ENCODE measurements at places on chromosomes 2 and 18.

DNA sequence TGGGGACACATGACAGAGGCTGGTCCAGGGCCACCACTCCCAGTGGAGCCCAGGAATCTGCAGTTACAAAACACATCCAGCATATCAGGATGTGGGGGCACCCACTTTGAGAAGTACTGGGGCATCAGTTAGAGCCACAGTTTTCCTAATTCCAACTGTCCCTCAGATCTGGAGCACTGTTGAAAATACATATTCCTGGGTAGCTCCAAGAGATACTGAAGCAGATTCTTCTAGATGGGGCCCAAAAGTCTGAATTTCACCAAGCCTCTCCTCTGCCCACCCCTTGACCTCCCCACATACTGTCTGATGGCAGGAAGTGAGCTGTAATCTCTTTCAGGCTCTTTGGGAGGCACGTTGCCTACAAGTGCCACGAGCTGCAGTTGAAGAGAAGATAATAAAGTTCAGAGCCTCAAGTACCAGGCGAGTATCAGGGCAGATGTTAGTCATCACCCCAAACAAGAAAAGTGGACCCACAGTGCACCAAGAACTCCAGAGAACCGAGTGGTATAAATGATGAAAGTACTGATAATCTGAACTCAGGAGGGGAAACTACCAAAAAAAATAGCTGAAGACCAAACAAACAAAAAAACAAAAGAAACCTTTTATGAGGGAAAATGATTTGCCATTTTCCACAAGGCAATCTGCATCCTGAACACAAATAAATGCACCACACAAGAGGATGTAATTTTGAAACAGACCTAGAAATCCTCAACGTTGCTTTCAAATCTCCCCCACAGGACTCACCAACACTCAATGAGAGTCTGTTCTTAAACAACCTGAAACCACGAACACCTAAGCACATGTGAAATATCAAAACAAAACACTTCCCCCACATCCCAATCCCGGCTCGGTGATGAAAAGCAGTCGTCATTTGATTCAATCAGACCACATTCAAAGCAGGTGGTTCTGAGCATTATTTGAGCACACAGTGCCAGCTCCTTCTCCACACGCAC, 98.7 kb downstream of the TCF4 start:
- DNase-seq = no peak

GRCh38 chr2:128797092-128797491, 478.4 kb upstream of the HS6ST1 start:
- no peak for DNase-seq

GRCh38 chr2:239684271-239684810, 283.5 kb upstream of the HDAC4 start:
- DNase-seq = no peak

- DNase-seq = no peak
These were observed 53.4 kb downstream of the LPIN1 start for GRCh38 chr2:11799826-11800225.

DNA sequence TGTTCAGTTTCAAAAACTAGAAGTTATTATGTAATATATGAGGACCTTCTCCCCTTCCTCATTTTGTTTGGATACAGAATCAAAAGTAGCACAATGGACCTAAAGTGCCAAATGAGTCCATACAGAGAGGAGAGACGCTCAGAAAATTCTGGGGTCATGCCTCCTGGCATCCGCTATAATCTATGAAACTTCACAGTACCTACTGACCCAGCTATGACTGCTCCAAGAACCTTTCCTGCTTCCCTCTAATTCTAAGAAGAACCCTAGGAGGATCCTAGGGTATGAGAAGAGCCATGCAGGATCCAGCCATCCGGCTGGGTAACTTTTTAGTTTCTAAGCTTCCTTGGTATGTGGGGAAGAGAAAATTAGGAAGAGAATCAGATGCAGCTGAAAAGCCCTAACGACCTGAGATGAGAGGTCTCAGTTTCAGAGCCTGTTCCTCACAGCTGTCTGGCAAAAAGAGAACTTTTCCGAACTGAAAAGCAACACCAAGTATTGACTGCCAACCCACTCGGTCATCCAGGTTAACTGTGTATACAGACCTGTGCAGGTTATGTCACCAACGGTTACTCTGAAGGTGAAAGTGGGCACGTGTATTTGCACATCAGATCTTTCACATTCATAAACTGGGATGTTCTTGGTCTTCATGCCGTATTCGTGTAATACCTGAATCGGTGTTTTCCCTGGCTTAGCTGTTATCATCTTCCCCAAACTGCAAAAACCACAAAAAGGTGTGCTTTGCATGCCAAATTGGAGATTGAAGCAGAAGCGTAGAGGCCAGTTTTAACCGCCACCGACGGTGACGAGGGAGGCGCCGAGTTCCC, 1.1 kb downstream of the PRKRA start:
- DNase-seq = no peak

DNA sequence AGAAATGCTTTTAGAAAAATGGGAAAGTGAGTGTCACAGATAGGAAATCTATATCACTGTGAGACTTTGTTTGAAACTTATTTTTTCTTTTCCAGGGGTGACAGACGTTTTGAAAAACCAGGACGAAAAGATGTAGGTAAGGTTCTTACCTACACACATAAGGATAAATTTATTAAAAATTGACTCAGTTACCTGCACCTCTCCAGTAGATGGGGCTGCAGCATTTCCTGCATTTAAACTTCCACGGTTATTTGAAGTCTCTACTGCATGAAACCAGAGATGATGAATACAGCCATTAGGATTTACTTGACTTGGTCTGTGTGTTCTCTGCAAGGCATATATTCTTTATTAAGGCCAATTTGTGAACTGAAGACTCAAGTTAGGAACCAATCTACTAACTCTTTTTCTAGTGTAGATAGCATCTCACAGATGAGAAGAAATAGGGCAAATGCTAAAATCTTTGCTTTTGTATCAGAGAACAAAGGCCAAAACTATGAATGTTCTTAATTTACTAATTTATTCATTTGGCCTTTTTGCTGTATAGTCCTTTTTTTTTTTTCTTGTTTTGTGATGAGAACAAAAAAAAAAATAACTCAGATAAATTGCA, 15.0 kb downstream of the KCNJ13 start:
- DNase-seq = no peak

GRCh38 chr2:200081236-200081635, 125.9 kb downstream of the MAIP1 start:
- no peak for DNase-seq

- DNase-seq = no peak
These were observed 670.1 kb upstream of the SOX11 start for GRCh38 chr2:5022061-5022460.

GRCh38 chr18:57951999-57952774, 91.8 kb upstream of the NEDD4L start:
- no peak for DNase-seq

DNA sequence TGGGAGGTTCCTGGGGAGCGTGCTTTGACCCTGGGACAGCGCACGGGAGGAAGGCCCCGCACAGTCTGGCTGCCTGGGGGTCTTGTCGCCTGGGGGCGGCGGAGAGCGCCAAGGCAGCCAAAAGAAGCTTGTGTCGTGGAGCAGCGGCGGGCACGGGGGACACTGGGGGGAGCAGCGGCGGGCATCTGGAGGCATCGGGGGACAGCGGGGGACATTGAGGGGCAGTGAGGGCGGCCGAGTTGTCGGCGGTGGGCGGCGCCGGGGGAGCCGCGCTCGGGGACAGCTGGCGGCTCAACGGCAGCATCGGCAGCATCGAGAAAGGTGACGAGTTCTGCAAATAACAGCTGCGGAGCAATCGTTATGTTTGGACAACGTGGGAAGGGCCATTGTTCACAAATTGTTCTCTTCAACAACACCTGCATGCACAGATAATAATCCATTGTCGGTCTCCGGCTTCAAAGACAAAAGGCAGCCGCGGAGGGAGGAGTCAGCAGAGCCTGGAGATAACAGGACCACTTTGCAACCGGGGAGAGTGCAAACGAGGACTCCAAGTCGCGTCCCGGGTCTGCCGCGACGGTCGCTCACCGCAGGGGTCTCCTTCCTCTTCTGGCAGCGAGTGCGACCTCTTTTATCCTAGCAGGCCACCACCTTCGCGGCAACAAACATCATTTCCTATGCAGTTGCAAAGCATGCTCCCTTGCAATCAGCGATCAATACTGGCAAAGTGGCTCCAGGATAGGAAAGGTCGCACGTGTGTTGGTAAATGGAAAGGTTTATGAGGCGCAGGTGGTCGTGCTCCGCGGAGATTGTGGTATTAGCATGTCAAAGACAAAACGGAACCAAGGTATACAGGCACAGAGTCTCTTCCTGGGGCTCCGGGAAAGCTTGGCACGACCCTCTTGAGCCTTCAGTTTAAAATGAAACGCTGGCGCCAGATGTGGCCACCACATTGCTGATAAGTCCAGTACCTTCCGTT, 132.3 kb upstream of the DLX2 start:
- no peak for DNase-seq

DNA sequence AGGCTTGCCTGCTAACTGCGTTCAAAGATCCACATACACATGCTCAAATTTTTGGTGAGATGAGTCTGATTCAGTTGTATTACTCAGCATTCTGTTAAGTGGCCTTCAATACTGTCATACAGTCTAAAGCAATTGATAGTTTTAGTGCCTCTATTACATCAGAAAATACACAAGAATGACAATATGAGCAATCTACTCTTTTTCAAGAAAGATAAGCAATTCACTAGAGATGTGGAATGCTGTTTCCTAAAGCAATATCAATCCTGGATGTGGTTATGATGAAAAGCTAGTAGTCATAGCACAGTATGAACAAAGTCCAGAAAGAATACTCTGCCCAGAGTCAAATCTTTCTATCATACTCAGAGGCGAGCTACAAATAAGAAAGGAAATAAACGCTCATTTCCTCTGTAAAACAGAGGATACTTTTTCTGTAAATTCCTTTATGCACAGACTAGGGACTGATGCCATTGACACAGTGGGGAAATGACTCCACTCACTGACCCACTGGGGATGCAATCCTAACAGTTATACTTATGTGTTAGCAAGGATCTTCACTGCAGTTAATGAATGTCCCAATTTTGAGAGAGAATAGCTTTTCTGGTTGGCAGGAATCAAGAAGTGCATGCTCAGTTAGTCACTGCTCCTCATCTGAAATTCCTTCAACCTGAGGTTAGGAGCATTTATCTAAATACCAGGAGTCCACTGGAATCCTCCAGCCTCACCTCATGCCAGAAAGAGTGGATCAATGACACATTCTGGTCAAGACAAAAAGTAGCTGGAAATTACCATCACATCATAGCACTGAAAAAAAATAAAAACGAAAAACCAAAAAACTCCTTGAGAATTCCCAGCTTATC, 83.3 kb downstream of the PDE11A start:
- no peak for DNase-seq

DNA sequence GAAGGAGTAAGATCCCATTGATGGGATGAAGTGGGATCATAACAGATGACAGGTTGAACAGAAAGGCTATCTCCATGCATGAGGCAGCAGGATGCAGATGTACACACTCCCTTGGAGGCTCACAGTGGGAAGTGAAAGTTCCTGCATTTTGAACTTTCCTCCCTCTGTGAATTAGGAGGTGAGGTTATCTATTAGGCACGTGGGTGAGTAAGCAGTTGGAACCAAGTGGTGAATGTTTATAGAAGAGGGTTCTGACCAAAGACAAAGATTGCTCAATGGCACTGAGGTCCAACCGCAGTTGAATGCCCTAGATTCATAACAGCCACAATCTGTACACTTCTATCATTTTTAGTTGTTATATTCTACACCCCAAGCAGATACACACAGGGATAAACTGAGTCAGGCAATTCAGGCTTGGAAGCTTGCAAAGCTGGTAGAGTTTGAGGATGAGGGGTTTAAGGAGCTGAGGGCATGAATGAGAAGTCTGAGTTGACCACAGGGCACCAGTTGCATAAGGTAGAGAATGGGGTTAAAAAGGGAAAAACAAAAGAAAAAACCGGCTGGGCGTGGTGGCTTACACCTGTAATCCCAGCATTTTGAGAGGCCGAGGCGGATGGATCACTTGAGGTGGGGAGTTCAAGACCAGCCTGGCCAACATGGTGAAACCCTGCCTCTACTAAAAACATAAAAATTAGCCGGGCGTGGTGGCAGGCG, 7.1 kb upstream of the KCMF1 start:
- DNase-seq = no peak
